ENCODE measurements at places on chromosomes 11 and 22.

DNA sequence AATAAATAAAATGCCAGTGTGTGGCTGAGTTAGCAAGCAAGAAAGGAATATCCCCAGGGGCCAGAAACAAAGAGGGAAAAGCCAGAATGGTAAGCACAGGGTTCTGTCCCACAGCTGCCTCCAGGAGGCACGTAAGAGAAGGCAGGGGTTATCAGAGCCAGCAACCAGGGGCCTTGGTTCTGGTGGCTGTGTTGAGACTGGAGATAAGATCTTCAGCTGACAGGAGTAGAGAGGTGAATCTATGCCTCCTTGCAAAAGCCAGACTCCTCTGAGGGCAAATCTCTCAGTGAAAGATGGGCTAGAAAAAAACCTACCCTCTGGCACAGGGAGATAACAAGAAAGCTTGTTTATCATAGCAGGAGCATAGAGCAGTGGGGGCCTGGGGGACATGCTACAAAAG, 29.8 kb upstream of the NFAM1 start:
- DNase-seq = no peak

DNA sequence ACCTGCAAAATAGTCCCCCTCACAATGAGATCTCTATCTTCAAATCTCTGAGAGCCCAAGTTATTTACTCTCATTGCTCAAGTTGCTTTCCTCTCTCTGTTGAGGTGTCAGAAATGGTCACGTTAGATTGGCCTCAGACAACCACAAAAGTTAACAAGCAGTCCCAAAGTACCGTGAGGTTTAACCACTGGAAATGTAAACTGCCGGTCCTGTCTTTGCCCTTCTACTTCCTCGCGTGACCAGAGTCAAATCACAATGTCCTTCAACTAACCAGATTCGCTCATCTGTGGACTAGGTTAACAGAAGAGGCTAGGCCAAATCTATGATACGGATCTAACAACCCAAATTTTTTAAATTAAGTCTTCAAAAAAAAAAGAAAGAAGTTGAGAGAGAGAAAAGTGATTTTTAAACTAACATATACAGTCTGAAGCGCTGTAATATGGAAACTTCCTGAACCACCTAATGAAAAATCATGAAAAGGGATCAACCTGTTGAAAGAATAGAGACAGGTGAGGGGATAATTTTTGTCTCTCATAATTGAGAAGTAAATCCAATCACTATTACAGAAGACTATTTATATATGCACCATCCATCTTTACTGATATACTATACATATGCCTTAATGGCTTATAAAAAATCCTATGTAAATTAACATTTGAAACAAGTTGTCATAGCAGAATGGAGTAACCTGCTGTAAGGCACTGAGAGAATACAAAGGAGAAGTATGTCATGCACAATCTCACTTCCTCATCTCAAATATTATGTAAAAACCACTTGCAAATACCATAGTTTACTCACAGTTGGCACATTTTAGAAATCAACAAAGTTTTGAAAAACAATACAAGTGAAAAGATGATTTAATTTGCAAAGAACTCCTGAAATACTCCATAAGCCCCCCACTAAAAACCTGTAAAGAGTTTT, 3.3 kb upstream of the JAML start:
- DNase-seq = no peak

- DNase-seq = no peak
These were observed 312.0 kb upstream of the NARS2 start for GRCh38 chr11:78886616-78887015.

GRCh38 chr11:44307340-44308099, 2.4 kb downstream of the ALX4 start:
- no peak for DNase-seq

GRCh38 chr11:221998-222789, 13.9 kb downstream of the SIRT3 start:
- DNase-seq = no peak

Measured in SHP77 treated with DMSO at 0.1 percent for 48 hours (cell line).